Fibroblast of pulmonary artery (primary cell): ENCODE measurements at places on chromosomes 2 and 18.

- DNase-seq = no peak
These were observed 160.8 kb downstream of the LPIN1 start for GRCh38 chr2:11907190-11907589.

GRCh38 chr2:100238471-100238870, 83.8 kb downstream of the LONRF2 start:
- no peak for DNase-seq

- DNase-seq = peak; percentile 36
These were observed 283.2 kb downstream of the INSIG2 start for GRCh38 chr2:118371515-118371914.

- no peak for DNase-seq
These were observed 307.9 kb downstream of the TXNL1 start for GRCh38 chr18:56330366-56331110.

GRCh38 chr2:105380432-105381100, 18.3 kb downstream of the FHL2 start:
- peak; percentile 75 for DNase-seq

- no peak for DNase-seq
These were observed 52.8 kb upstream of the TGIF1 start for GRCh38 chr18:3397031-3397750.

DNA sequence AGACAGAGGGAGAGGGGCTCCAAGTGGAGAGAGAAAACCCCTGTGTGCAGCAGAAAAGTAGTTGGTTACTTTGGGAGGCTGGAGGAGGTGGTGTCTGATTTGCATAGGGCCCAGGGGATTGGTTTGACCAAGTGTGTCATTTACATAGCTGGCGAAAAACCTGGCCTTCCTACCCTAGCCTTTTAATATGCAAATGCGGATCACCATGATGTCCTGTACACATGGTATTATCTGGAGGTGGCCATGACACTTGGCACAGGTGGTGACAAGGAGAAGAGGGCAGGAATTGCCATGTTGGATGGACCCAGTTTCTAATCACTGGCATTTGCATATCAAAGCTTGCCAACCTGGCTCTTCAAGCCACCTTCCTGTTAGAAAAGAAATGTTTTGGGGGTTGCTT, 120.8 kb upstream of the CHAC2 start:
- no peak for DNase-seq

GRCh38 chr2:189147361-189147760, 32.2 kb downstream of the COL5A2 start:
- DNase-seq = no peak

- DNase-seq = no peak
These were observed 289.2 kb downstream of the LRRTM4 start for GRCh38 chr2:77232909-77233425.

DNA sequence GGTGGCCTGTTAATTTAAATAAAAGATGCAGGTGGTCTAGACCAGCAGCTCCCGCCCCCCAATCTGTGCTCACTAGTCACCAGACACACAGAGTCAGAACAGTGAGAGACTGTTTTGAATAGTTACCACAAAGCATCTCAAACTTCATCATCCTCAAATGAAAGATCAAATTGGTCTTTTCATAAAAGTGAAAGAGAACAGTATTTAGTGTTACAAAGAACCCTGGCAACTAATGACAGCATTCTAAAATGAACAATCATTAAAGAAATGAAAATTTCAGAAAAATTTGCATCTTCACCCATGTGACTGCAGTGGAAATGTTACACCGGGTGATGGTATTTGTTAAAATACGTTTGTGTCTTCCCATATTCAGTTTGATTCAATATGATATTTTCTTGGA, 65.5 kb upstream of the PMAIP1 start:
- no peak for DNase-seq

- DNase-seq = peak; percentile 79
These were observed 858.5 kb upstream of the PIK3C3 start for GRCh38 chr18:41096504-41096903.

GRCh38 chr2:197281421-197281820, 29.2 kb downstream of the ANKRD44 start:
- no peak for DNase-seq

GRCh38 chr18:66196805-66197204, 407.1 kb downstream of the CDH19 start:
- DNase-seq = no peak

DNA sequence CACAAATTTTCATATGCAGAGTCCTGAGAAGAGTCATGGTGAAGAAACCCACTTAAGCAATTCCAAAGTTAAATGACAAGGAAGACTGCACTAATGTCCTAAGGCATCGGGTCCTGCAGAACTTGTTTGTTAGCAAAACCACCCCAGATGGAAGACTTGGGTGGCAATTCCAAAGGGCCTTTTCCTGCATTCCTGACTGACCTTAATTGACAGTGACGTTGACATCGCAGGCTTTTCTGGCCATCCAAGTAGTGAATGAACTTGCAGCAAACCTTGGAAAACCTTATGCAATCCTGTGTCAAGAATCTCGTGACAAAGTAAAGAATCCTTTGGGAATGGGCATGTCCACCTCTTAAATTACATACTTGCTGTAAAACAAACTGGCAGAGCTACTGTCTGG, 112.5 kb upstream of the SH3BP4 start:
- DNase-seq = no peak

DNA sequence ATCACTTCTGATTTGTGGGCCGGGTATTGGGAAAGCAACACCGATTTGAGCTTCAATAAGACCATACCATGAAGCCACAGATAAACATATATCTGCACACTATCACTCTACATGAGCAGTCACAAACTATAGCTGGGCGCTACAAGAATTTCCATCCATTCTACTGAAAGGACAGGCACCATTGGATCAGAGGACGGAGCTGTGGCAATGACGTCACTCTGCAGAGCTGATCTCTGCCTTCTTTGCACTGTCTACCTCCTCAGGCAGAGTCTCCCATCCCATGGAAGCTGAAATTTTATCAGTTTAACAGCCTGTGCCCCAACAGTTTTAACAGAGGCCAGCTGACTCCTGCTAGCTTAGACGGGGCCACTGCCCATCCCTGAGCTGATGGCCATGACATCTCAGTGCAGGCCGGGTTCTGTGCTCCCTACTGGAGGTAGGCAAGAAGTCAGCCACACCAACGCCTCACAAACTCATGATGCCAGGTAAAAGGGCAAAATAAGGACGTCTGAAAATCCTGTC, 389.6 kb upstream of the SALL3 start:
- DNase-seq = no peak

DNA sequence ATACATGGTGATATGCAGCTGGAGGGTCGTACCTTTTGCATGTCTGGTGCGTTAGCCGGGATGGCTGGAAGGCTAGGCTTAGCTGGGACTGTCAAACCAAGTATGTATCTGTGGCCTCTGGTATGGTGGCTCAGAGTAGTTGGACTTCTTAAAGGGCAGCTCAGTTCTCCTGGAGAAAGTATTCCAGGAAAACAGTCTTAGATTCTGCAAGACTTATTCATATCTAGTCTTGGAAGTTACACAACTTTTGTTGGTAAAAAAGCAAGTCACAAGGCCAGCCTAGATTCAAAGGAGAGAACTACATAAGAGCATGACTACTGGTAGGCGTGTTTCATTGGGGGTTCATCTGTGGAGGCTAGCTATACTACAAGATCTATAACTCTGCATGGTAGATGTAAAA, 45.5 kb downstream of the EML4 start:
- peak; percentile 54 for DNase-seq

- peak; percentile 69 for DNase-seq
These were observed 900 bp downstream of the SLC40A1 start for GRCh38 chr2:189579585-189580186.

DNA sequence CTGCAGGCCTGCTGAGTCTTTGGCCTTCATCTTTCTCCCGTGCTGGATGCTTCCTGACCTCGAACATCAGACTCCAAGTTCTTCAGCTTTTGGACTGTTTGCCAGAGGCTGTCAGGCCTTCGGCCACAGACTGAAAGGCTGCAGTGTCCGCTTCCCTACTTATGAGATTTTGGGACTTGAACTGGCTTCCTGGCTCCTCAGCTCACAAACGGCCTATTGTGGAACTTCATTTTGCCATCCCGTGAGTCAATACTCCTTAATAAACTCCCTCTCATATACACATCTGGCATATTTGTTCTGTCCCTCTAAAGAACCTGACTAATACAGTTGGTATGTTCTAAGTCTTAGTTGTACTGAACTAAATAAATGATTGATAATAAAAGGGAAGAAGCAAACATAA, 702.8 kb upstream of the LINC00305 start:
- no peak for DNase-seq

- peak; percentile 89 for DNase-seq
These were observed 10.4 kb upstream of the MAP3K2 start for GRCh38 chr2:127398239-127398590.

DNA sequence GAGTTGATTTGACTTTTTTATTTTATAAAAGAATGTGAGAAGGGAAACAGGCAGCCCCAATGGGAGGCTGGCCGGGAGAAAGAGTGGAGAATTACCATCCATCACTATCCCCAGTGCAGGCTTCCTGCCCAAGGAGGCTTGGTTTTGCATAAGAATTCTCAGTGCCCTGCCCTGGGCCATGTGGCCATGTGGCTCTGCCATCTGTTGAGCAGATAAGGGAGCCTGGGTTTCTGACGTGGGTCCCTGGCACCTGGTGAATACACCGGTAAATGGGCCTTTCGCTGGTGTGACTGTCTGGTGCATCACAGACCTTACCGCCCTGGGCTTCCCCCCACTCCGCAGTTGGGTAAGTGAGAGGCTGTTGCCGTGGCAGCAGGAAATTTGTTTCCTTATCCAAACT, 54.5 kb upstream of the TMEM163 start:
- DNase-seq = peak; percentile 17

- no peak for DNase-seq
These were observed 353.3 kb downstream of the AKAIN1 start for GRCh38 chr18:4843771-4844170.

DNA sequence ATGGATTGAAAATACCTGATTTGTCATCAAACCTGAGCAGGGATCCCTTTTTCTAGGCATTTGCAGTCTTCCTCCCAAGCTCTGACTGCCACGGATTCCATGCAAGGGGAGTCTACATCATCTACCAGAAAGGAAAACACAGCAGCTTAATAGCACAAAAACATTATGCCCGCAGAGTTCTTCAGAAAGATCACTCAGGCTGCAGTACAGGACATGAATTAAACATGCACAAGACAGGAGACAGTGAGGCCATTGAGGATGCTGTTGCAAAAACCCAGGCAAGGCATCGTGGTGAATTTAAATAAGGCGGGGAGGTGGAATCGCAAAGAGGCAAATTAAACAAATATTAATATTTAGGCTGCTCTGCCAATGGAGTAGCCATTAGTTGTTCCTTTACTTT, 88.5 kb downstream of the MRPS9 start:
- DNase-seq = no peak

DNA sequence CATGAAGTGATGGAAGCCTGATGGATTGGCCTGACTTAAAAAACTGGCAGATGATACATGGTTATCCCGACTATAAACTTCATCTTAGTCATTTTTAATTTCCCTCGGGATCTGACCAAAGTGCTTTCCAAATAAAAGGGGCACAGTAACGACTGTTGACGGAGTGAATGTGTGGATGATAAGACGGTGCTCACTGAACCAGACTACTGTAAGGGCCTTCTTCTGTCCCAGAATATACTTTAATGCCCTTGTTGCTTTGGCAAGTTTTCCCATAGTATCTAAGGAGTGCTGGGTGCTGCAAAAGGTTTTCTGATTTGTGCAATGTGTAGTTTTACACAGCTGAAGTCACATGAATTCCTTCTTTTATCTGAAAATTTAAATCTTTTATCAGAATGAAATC, 373.5 kb downstream of the DSEL start:
- no peak for DNase-seq

DNA sequence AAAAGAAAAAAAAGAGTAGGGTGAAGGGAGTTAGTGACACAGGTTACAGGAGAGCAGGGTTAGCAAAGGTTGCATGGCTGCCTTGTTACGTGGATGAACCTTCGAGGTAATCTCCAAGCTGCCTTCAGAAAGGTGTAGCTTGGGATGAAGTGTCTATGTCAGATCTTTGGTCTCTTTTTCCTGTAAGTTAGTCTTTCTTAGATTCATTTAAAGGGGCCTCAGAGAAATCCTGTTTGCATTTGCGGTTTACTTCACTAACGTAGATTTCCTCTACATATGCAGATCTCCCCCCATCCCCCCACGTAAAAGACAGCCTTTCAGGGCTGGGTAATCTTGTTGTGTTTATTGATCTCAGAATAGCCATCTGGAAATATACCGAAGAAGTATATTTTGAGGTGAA, 83.7 kb downstream of the MTA3 start:
- no peak for DNase-seq

- DNase-seq = no peak
These were observed 58.0 kb downstream of the RAB31 start for GRCh38 chr18:9766076-9766481.

GRCh38 chr2:202870431-202871299, 901 bp downstream of the ICA1L start:
- DNase-seq = peak; percentile 53

DNA sequence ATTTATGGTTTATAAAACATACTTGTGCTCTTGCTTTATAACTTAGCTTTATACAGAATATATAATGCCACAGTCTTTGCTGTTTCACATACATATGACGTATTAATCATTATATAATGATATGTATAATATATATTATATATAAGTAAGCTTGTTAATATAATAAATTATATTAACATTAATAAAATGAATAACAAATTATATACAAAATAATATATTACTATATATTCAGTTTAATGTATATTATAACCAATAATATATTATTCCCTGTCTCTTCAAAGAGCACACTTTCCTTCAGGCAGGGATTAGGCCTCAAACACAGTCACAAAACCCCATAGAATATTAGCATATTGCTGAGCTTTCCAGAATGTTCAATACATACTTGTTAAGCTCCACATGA, 427.6 kb downstream of the NCKAP5 start:
- DNase-seq = no peak

DNA sequence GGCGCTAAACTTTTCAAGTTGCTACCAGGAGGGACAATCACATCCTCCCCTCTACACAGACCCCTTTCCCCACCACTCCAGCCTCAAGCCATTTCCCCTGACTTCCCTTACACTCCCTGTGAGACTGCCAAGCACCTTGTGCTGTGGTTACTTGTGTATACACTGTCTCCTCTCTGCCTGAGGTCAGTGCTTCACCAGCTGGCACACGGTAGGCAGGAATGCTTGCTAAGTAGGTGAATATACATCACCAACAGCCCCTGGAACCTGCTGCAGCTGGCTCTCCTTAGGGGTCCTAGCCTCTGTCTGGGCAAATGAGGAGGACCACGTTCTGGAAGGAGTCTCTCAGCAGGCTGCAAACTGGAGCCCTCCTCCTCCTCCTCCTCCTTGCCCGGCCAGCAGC, 38.3 kb upstream of the ACAA2 start:
- no peak for DNase-seq

GRCh38 chr2:161836664-161837063, 212.4 kb downstream of the SLC4A10 start:
- no peak for DNase-seq

DNA sequence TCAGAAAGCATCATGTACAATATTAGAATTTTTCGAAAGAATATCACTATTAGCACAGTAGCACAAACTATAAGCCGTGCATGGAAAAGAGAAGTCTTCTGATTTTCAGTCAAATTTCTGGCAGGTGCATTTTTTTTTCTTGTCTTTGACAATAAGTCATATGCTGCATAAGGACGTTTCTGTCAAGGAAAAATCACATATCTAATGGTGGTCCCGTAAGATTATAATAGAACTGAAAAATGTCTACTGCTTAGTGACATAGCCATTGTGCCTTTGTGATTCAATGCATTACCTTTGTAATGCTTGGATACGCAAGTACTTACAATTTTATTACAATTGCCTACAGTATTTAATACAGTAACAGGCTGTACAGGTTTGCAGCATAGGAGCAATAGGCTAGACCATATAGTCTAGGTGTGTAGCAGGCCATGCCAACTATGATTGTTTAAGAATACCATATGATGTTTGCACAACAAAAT, 329.3 kb downstream of the LRRTM4 start:
- no peak for DNase-seq

GRCh38 chr2:222288590-222289277, 10.1 kb downstream of the PAX3 start:
- DNase-seq = no peak
